ENCODE measurements at places on chromosomes 7 and 10. TPM values are rescaled to one million over a fixed set of nuclear protein-coding genes. Genes with fewer than 3 reads are reported as not detected.

The HOGA1 gene
- total RNA-seq: 41.1 TPM

DNA sequence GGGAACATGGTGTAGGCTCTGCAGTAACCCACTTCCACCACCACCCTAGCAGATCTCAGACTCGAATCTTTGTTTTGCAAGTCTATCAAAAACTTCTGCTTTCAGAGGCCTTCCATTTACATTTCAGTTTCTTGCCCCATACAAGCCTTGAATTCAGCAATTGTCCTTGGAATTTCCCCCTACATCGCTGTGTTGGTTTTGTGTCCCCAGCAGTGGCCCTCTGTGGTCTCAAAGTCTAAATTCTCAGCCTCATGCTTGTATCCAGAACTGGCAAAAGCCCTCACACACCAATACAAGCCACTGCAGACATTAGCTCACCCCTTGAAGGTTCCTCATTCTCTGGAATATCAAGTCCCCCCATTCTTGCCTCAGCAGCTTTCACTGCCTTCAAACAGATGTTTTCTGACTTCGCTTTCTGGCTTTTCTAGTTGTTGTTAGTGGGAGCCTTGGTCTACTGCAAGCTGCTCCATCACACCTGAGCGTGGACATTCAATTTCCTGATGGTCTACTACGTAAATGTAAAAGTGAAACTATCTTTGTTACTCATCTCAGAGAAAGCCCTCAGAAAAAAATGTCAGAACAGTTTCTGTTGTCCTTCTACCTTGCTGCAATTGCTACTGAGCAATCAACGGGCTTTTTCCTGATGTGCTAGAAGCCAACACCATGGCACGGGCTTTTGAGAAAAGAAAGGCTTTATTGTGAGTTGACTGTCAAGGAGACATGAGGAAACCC lies 1.8 kb upstream of the NUB1 start:
- DNase-seq: no peak
- H3K27me3 ChIP-seq: no peaks in the 10 kb centered on the region
- H3K36me3 ChIP-seq: no peaks in the 10 kb centered on the region
- peaks cover 9% of the 10 kb centered on the region for H3K4me1 ChIP-seq

DNA sequence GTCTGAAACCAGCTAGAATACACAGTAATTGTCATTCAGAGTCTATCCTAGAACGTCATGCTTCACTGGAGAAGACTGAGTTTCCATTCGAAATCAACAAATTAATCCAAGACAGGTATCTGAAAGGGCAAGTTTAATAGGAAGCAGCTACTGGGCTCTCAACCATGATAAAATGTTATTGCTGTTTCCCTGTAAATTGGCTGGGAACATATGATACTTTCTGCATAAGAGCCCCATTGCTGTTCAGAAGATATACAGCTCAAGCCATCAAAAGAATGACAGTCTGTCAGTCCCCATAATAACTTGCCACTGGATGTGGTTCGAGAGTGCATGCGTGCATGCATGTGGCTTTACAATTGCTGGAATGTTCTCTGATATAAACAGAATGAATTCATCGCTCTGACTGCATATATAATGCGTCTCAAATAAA lies 129.0 kb downstream of the HIBADH start:
- H3K36me3 ChIP-seq: no peaks in the 10 kb centered on the region
- no peak overlapping the region for H3K4me3 ChIP-seq
- no peak overlapping the region for H3K27ac ChIP-seq

DNA sequence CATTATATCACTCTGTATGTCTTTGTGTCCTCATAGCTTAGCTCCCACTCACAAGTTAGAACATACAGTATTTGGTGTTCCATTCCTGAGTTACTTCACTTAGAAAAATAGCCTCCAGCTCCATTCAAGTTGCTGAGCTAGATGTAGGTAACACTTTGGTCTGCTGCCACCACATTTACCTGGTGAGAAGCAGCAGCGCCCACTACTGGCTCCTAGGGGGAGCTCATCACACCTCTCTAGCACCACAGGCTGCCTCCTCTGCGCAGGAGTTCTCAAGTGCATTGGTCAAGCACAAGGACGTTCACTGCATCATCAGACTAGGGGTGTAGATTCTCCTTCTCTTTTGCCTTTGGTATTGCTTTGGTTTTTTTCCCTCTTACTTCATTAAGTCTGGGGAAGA lies 530.9 kb upstream of the AUTS2 start:
- no peaks in the 10 kb centered on the region for H3K27me3 ChIP-seq
- no peak overlapping the region for H3K4me3 ChIP-seq
- no peak for DNase-seq
- H3K36me3 ChIP-seq: no peaks in the 10 kb centered on the region
- no peak overlapping the region for H3K27ac ChIP-seq
- H3K4me1 ChIP-seq: no peaks in the 10 kb centered on the region

- peaks cover 100% of the 10 kb centered on the region for H3K36me3 ChIP-seq
- H3K27me3 ChIP-seq: no peaks in the 10 kb centered on the region
- H3K27ac ChIP-seq: no peak overlapping the region
- H3K4me3 ChIP-seq: no peak overlapping the region
- no peak for DNase-seq
- H3K4me1 ChIP-seq: no peaks in the 10 kb centered on the region
Observed at GRCh38 chr7:139595806-139596205, 72.3 kb downstream of the CLEC2L start.

DNA sequence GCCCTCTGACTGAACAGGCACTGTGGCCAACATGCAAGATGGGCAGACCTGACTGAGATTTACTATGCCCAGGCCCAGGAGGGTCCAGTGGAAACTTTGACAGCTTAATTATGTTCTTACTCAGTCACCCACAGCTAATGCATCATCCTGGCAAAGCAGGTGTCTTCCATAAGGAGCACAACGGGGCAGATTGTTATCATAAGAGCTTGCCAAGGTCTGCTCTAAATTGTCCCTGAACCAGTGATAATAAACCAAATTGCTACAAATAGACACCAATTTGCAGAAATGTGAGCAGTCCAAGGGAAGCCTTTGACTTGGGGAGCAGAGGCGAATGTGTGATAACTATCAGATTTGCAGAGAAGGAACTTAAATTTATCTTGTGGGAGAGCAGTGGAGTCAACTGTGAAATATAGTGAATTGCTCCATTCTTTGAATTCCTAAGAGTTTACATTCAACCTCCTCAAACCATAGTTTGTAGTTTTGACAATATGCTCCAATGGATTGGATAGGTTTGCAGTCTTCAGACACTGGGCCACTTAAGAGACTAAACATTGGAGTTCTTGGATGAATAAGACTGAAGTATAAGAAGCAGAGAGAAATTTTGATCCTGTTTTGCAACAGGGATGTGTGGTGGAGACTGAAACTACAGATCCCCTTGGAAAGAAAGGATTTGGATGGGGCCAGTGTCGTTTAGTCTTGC lies 494.7 kb downstream of the CCSER2 start:
- peaks cover 2% of the 10 kb centered on the region for H3K4me1 ChIP-seq
- no peak overlapping the region for H3K27ac ChIP-seq
- no peak for DNase-seq
- no peaks in the 10 kb centered on the region for H3K36me3 ChIP-seq
- no peak overlapping the region for H3K4me3 ChIP-seq
- H3K27me3 ChIP-seq: no peaks in the 10 kb centered on the region

- no peaks in the 10 kb centered on the region for H3K4me1 ChIP-seq
- H3K27me3 ChIP-seq: no peaks in the 10 kb centered on the region
- H3K36me3 ChIP-seq: no peaks in the 10 kb centered on the region
- no peak overlapping the region for H3K4me3 ChIP-seq
Observed at GRCh38 chr10:70604106-70604505, 1.6 kb upstream of the PRF1 start.

DNA sequence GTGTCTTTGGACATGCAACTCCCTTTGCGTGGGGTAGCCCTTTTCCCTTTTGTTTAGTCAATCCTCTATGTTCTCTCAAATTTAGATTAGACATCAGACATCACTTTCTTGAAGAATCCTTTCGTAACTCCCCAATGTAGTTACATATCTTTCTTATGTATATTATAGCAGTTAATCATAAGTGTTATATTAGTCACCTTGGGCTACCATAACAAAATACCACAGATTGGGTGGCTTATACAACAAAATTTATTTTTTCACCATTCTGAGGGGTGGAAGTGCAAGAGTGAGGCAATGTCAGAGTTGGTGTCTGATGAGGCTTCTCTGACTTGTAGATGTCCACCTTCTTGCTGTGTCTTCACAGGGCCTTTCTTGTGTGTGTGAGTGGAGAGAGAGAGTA lies 105.7 kb downstream of the PHTF2 start:
- no peaks in the 10 kb centered on the region for H3K36me3 ChIP-seq
- no peak overlapping the region for H3K4me3 ChIP-seq
- H3K27ac ChIP-seq: no peak overlapping the region

DNA sequence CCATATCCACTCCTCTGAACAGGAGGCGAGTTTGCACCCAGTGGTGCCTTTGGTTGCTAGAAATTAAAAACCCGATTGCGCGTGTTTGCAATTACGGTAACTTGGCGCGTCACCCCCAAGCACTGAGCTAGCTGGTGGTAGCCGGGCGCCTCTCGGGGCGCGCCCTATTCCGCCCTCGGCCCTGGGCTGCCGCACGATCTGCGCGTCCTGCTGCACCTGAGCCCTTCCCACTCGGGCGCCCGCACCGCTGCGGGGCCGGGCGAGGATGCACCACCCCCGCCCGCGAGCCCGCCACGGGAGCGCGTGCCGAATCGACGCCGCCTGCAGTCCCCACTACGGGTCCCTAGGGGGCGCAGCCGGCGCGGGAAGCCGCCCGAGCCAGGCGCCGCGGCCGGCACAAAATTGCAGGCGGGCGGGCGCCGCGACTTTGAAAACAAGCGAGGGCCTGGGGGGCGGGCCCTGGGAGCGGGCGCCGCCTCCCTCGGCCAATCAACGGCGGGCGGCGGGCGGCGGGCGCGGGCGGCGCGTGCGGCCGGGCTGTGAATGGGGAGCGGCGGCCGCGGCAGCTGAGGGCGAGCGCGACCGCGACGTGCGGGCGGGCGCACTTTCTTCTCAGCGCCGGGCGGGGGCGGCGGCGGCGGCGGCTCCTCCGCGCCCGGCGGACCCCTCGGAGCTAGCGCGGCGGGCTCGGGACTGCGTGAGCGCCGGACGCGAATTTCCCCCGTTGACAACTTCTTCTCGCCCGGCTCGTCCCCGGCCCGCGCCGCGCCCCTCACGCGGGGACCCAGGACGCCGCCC lies at the start of gene SDK1:
Gene SDK1, plus strand, starts transcription at position 602 of the 798 bp plus-strand sequence. CDS start 335 bp downstream, outside the sequence.
- H3K27ac ChIP-seq: no peak within 1 kb of the TSS
- no peaks in the 10 kb centered on the region for H3K4me1 ChIP-seq
- peak within 1 kb of the TSS; percentile 84 for H3K4me3 ChIP-seq
- peaks cover 5% of the 10 kb centered on the region for H3K27me3 ChIP-seq
- H3K36me3 ChIP-seq: no peaks in the 10 kb centered on the region
- DNase-seq: peak; percentile 92

GRCh38 chr7:99944497-99945070 lies 15.2 kb upstream of the GJC3 start:
- no peak overlapping the region for H3K27ac ChIP-seq
- no peaks in the 10 kb centered on the region for H3K4me1 ChIP-seq
- H3K27me3 ChIP-seq: no peaks in the 10 kb centered on the region

GRCh38 chr7:98085674-98086073 lies 21.0 kb upstream of the LMTK2 start:
- H3K27me3 ChIP-seq: peaks cover 2% of the 10 kb centered on the region
- H3K27ac ChIP-seq: no peak overlapping the region
- H3K4me3 ChIP-seq: no peak overlapping the region
- DNase-seq: no peak
- no peaks in the 10 kb centered on the region for H3K36me3 ChIP-seq

DNA sequence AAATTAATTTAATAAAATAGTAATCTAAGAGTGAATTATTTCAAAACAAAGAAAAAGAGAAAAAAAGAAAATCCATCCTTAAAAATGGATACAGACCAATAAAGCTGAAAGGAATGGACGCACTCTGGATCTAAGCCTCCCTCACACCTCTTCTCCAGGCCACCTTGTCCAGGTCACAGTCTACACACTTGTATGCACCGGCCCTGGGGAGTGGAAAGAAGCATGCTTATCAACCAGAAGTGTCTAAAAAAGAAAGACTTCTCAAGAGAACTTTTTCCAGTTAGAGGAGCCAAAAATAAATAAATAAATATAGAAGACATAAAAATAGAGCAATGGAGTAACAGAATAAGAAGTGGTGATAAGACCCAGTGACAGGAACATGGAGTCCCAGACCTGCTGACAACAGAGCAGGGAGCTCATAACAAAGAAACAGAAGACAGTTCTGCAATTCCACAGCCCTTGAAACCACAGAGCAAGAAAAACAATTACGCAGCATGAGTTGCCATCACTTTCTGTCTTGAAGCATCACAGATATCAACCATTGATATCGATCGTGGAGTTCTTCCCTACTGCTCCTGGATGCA lies 311.7 kb upstream of the NFE2L3 start:
- H3K4me3 ChIP-seq: no peak overlapping the region
- peak; percentile 59 for DNase-seq
- H3K36me3 ChIP-seq: no peaks in the 10 kb centered on the region
- no peaks in the 10 kb centered on the region for H3K27me3 ChIP-seq
- H3K4me1 ChIP-seq: peaks cover 51% of the 10 kb centered on the region
- peak overlapping the region; percentile 9 for H3K27ac ChIP-seq

Measured in heart left ventricle (tissue), 16 donors.